Ovary (tissue), 10 donors: ENCODE measurements at places on chromosomes 5 and 9. TPM values are rescaled to one million over a fixed set of nuclear protein-coding genes. Genes with fewer than 3 reads are reported as not detected.

HTR4 gene
- 0.23 TPM for polyA plus RNA-seq

RNF208 gene
- not detected for polyA plus RNA-seq

PCDHGA9 gene
- polyA plus RNA-seq, result 2.3 TPM

OGN gene
- 130 TPM for polyA plus RNA-seq

GRM6 gene
- polyA plus RNA-seq, result not detected

GMCL2 gene
- not detected for polyA plus RNA-seq

SPATA31D4 gene
- polyA plus RNA-seq, result not detected

SLC12A2 gene
- 7.0 TPM for polyA plus RNA-seq
